ENCODE measurements at places on chromosomes 6 and 20.

DNA sequence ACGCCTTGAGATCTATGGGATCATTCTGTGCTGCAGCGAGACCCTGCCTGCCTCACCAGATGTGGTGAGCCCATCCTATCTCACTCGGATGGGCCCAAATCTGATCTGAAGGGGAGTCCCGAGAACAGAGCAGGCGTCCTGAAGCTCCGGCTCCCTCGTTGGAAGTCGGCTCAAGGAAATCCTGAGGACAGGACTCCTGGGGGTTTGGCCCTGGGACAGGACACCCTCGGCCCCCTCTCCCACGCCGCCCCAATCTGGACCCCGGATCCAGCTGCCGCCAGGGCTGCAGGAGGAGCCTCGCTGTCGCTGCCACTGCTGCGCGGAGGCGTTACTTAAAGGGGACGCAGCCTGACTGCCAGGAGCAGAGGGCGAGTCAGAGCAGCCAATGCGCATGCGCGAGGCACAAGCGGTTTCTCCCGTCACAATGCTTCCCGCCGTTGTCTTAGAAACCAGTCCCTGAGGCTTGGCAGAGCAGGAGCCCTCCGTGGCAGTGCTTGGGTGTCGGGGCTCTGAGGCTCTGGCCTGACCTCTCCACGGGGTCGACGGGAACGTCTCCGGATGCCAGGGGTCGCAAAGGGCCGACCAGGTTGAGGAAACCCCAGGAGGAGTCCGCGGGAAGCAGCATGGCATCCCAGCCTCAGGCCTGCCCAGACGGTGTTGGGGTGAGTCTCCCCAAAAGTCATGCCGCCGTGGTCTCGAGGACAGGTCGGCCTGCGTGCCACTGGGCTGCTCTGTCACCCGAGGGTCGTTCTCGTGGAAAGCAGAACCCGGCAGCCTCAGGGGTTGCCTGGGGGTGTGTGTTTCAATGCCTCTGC, 1567.8 kb upstream of the DEFB115 start:
- DNase-seq: no peak

GRCh38 chr6:49463612-49463967, 420 bp downstream of the CENPQ start:
- no peak for DNase-seq

DNA sequence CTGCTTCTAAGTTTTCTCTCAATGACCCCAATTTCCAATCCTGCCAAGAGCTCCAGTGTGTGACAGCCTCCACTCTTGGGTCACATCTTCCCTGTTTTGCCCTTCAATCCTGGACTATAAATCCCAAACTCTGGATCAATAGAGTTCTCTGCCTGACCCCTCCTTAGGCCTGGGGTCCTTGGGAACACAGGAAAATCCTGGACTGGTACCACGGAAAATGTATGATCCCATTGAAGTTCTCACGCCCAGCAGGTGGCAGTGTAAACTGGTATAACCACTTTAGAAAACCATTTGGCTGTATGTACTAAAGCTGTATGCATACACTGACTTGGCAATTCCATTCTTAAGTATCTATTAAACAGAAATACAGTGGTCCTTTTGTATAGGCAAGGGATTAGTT, 98.0 kb downstream of the SNAP25 start:
- no peak for DNase-seq

DNA sequence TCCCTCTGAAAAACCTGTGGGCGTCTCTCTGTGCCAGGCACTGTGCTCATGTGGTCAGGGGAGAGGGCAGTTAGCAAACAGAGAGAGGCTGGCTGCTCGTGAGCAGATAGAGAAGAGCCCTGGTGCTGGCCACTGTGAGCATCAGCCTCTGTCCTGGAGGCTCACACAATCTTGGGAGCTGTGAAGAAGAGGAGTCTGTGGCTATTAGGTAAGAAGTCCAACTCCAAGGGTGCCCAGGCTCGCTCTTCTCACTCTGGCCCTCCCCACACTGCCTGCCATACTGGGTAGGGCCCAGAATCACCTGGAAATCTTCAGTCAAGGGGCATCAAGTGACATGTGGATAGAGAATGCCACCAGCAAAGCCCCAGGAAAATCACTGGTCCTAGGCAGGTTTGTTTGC, 14.1 kb downstream of the SCML4 start:
- no peak for DNase-seq

- DNase-seq: no peak
Measured at GRCh38 chr6:108648191-108648590, 87.5 kb downstream of the FOXO3 start.

Data from natural killer cell treated with Interleukin-12 subunit alpha and Interleukin-12 subunit beta and Interleukin-15 and Interleukin-18, amount 100 ng/mL, for 72 hours (primary cell).